MV-4-11 (cell line): ENCODE measurements at places on chromosomes 12 and 14.

DNA sequence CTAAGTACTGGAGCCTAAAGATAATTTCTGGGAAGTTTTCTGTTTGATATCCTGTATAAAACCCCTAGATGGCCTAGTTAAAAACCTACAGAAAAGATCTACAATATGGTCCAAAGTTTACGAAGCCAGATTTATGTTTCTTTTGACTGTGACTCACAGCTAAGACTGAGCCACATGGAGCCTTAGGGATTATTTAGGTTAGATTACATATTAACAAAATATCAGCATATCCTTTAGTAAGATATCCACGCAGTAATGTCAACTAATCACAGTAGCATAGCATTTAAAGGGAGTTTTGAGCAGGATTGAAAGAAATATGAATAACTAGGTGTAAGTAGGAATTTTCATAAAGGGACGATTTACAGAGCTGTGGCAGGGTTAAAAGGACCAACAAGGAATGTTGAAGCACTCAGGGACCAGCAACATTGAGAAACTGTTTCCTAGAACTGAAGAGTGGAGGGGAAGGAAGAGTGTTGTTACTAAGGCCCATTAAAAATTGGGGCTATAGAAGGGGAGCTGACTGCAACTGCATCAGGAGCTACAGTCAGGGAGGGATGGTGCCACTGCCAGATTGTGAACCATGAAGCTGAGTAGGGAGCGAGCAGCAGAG, 155.5 kb downstream of the DACT1 start:
- DNase-seq = no peak

DNA sequence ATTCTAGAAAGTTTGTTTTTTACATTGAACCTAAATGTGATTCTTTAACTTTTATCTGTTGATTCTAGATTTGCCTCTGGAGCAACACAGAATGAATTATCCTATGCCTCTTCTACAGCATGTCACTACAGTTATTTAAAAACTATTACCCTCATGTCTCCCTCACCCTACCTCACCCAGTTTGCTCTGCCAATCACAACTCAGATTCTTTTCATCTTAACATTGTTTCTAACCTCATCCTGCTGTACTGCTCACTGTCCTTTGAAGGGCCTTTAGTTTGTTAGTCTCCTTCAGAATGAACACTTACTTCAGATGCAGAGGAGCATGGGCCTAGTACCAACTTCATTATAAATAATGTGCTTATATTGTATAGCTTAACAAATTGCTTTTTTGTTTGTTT, 21.5 kb downstream of the YLPM1 start:
- DNase-seq = no peak

GRCh38 chr12:51326698-51327439, 2.9 kb upstream of the BIN2 start:
- peak; percentile 100 for DNase-seq

DNA sequence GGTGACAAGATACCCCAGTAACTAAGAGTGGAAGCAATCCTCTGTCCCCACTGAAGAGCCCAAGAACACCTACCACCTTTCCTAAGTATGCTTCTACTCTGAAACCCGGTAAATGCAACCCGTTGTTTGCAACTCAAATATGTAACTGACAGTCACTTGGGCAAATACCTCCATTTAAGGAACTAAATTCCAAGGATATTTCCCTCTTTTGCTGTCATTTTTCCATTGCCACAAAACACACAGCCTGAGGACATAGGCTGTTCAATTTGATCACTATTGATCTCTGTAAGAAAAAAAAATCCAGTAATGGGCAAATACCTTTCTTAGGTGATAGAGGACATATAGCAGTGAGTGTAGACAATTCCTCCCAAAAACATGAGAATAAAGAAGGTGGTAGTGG, 6.6 kb upstream of the PHLDA1 start:
- no peak for DNase-seq

GRCh38 chr12:121451961-121452339, 52.0 kb downstream of the RNF34 start:
- DNase-seq = peak; percentile 84

DNA sequence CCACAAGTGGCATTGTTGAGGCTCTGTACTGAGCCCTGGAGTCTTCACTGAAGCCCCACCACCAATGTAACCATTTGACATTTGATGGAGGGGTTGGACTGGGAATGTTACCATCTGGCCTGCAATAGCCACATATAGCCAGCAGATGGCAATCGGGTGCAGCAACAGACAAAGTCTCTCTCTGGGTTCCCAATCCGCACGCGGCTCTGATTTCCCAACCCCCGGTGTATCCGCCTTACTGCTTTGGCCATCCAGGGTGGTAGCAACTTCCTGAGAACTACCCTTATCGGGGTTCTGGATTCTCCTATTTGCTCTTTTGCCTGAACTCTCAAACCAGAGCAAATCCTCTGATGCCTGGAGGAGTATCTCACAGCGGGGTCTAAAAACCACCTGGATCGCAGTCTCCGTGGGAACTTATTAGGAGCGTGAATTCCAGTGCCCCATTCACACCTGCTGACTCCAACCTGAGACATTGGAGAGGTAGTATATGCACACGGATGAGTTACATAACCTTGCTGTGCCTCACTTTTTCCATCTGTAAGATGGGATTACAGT, 14.2 kb downstream of the VRTN start:
- DNase-seq = peak; percentile 56

DNA sequence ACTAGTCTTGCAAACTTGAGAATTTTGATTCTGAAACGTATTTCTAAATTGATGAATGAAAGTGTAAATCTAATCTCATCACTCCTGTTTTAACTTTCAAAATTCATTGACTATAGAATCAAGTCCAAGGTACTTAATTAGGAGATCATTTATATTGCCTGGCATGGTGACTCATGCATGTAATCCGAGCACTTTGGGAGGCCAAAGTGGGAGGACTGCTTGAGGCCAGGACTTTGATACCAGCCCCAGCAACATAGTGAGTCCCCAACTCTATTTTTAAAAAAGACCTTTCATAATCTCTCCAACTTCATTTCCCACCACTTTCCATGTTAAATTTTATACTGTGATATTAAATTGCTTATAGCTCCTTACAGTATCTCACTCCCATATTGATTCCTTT, 3.0 kb upstream of the MIPOL1 start:
- no peak for DNase-seq

GRCh38 chr12:123150275-123150743, 581 bp downstream of the PITPNM2 start:
- no peak for DNase-seq

DNA sequence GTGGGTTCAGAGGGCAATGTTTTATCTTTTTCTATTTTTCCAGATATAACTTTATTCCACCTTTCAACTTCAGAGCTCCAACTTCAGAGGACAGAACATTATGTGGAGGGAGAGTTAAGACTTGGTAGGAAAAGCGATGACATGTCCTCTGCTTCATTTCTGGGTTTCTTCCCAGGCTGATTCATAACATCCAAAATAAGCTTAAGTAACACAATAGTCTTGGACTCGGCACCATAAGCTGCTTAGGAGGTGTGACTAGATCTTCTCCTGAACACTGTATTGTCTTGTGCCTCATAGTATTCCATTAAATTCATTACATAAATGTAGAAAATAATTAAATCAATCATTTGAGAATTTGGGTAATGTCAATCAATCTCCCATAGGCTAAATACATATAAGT, 95.5 kb upstream of the PDE3A start:
- DNase-seq = no peak

DNA sequence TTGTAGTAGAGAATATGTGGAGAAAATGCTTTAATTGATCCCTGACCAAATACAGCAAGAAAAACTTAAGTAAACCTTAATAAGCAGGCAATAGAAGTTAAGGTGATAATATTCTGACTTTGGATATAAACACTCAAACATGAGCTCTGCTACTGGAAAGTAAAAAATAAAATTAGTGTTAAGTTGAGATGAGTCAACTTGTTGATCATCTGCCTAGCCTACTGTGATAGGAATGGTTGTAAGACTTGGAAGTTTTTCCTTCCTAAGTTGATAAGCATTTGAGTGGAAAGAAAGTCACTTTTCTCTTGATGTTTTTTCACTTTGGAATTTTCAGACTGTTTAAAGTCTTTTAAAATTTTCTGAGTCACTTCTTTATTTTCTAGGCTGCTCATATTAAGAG, 26.0 kb downstream of the ADIPOR2 start:
- DNase-seq = no peak

DNA sequence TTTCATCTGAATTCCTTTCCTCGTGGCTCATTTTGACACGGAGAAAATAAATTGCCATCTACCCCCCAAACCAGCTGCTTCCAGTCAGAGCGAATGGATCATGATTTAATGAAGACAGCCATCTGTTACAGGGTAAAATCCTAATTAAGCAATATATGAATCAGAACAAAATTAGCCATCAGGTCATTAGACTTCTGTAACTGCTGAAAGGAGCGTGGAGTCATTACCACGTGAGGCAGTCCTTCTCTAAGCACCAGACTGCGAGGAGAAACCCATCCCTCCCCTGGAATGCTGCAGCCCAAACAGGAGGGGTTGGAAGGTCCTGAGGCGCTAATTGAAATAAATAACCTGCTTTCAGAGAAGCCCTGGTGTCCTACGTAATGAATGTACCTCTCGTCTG, 51.1 kb upstream of the TCL1A start:
- no peak for DNase-seq

DNA sequence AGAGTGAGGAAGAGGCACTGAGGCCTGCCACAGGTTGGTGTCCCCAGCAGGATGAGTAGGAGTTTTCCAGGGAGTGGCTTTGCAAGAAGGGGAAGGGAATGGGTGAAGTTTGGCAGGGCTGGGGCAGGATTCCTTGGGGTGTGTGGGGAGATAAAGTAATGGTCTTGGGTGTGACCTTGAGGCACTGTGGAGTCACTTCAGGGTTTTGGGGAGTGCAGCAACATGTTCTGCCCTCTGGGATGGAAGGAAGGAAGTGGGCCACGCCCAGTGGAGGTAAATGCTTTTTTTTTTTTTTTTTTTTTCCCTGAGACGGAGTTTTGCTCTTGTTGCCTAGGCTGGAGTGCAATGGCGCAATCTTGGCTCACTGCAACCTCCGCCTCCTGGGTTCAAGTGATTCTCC, 108.9 kb downstream of the ADCK1 start:
- DNase-seq = no peak

DNA sequence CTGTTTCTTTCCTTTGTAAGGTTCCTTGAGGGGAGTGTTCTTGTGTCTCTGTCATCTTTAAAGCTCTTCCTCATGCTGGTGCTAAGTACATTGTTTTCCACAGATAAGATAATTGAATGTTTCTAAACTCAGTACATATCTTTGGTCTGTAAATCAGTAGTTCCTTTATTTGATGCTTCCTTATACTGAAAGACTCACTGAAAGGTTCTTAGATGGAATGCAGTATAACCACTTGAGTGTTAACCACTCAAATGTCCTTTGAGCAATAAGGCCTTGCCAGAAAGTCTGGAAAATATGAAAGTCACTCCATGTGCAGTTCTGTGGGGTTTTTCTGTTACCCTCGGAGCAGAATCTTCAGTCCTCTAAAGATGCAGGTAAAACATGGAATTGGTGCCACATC, 23.0 kb upstream of the RNU6-8 start:
- DNase-seq = no peak

GRCh38 chr12:78392918-78393317, 471.7 kb upstream of the SYT1 start:
- no peak for DNase-seq

DNA sequence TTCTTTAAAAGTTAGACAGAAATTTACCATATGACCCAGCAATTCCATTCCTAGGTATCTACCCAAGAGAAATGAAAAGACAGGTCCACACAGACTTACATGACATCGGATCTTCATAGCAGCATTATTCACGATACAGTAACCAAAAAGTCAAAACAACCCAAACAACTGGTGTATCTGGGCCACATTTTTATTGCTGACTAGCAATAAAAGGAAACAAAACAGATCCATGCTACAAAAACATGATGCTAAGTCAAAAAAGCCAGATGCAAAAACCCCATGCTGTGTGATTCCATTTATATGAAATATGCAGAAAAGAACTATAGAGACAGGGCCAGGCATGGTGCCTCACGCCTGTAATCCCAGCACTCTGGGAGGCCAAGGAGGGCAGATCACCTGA, 12.9 kb downstream of the TMEM120B start:
- DNase-seq = no peak

- no peak for DNase-seq
Measured at GRCh38 chr12:104959335-104959841, 1.3 kb upstream of the SLC41A2 start.

DNA sequence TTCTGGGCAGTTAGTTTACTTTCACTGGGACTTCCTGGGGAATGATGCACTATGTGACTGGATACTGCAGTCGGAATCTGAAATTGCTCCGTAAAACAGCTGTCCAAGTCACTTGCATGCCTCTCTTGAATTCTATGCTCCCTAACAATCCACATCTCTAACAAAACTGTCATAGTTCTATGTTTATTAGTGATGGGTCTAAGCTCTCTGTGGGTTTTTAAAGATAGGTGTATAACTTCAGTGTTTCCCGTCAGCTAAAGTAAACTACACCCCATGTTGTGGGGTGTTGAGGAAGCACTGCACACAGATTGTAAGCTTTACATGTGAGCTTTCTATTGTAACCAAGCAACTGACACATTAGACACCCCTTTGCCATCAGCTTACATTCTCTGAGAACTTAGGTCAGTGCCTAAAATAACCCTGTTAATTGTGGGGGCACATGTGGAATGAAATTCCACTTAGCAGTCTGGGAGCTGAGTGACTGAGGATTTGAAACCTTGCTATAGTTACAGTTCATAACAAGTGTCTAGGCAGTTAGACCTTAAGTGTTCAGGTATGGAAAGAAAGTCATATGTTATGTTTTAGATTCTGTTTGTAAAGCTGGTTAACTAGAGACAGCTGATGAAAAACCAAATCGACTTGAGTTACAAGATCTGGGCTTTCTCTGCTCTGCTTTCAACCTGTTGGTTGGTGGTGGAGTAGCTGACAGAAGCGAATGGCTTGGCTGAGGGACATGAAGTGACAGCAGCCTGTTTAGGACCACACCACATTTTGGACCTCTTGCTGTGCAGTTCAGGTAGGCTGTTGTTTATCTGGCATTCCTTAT, 165.7 kb downstream of the AKAP6 start:
- no peak for DNase-seq

- DNase-seq = peak; percentile 66
Measured at GRCh38 chr12:103884316-103884715, 43.3 kb upstream of the NT5DC3 start.

DNA sequence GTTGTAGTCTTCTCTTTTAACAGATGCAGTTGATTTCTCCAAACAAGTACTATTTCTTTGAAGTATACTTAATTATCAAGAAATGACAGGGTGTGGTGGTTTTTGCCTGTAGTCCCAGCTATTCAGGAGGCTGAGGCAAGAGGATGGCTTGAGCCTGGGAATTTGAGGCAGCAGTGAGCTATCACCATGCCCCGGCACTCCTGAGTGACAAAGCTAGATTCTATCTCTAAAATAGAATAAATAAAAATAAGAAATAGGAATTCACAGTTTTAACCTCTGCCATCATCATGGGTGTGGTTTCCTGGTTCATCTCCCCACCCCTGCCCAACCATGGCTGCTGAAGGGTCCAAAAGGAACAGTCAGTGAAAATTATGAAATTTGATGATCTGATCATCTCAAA, 290.2 kb upstream of the FLRT2 start:
- DNase-seq = no peak

GRCh38 chr14:69842686-69843420, 36.4 kb upstream of the SMOC1 start:
- DNase-seq = no peak

GRCh38 chr12:46299851-46300250, 31.0 kb upstream of the SLC38A1 start:
- no peak for DNase-seq
